Mucosa of descending colon (tissue), 3 donors: ENCODE measurements at places on chromosomes 7 and 10.

DNA sequence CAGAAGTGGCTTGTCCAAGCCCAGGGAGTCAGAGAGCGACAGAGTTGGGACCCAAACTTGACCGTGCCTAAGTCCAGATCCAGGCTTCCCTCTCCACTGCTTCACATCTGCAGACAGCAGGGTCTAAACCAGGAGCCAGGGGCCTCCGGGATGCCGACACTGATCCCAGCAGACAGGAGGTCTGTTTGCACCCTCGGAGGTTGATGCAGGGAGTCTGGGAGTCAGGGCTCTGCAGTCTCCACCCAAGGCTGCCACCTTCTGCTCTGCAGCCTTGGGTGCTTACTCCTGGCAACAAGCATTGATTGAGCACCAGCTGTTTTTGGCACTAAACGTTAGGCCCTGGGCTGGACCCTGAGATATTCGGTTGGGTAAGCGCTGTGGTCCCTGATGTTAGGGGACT is 21.0 kb downstream of the ELFN1 start:
- no peak for DNase-seq

- DNase-seq = peak; percentile 28
These were observed 37.0 kb downstream of the ADAP1 start for GRCh38 chr7:917255-918117.

- DNase-seq = no peak
These were observed 75.4 kb downstream of the ADARB2 start for GRCh38 chr10:1661859-1662437.

DNA sequence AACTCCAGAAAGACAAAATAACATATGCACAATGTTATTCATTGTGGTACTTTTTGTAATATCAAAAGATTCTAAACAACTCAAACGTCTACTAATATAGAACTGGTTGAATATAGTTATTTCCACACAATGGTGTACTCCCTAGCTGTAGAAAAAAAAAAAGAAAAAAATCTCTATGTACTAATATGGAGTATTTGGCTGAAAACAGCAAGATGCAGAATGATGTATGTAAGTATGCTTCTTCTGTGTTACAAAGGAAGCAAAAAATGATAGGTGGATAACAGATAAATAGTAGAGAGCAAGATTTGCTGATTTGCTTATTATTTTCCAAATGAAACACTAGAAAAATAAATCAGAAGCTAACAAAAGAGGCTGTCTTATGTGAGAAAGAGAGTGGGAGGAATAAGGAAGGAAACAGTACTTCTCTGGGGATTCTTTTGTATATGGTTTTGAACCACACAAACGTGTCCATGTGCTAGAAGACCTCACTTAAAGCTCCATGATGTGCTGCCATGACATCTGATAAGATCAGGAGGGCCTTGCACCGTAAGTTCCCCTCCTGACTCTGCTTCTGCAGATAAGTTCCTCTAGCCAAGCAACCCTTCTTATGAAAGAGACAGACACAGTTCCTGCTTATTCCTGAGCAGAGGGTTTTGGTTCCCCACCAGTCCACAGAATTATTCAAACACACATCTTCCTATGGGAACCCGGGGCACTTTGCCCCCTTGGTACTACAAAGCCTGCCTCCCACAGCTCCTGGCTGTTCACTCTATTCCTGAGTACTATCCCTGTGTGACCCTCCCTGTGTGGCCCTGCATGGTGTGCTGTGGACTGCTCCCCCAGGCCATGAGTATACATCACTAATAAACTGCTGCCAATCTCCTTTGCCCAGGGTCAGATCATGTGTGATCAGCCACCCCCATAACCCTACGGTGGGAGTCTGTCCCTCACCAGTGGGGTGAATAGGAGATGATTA is 159.1 kb downstream of the CCDC71L start:
- DNase-seq = no peak

GRCh38 chr10:27368706-27369105 is 128.1 kb upstream of the ACBD5 start:
- no peak for DNase-seq

DNA sequence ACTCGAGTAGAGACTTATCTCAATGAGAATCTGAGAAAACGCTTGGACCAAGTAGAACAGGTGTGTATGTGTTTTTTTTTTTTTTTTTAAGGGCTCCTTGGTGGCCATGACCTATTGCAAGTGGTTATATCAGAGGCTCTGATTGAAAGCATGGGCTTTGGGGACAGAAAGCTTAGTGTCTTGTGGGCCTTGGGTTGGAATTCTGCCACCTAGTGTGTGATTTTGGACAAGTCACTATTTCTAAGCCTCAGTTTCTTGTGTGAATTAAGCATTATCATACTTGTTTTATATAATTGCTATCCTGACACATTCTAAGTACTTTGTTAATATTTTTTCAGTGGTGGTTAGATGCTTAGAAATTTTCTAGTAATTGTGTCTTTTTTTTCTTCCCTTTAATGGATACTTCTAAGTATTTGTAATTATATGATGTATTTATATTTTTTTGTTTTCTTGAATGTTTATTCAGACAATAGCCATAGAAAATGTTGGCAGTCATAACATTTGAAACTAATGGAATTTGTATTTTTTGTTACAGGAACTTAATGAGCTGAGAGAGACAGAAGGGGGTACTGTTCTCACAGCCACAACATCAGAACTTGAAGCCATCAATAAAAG is 33.1 kb downstream of the SMC3 start:
- no peak for DNase-seq

DNA sequence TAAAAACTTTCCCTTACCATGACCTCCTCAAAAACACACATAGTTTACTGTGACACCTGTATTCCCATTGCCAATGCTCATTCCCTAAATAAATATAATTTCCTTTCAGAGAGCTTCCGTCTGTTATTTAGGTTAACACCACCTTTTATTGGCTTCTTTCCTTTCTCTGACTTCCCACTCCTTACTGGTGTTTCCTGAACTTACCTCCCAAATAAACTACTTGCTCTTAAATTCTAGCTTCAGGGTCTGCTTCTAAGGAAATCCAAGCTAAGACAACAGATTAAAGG is 67.4 kb upstream of the ZNF746 start:
- DNase-seq = no peak

- DNase-seq = no peak
These were observed 42.7 kb downstream of the CAMK2B start for GRCh38 chr7:44282601-44283171.

- no peak for DNase-seq
These were observed 76.4 kb downstream of the OAT start for GRCh38 chr10:124342136-124342820.

DNA sequence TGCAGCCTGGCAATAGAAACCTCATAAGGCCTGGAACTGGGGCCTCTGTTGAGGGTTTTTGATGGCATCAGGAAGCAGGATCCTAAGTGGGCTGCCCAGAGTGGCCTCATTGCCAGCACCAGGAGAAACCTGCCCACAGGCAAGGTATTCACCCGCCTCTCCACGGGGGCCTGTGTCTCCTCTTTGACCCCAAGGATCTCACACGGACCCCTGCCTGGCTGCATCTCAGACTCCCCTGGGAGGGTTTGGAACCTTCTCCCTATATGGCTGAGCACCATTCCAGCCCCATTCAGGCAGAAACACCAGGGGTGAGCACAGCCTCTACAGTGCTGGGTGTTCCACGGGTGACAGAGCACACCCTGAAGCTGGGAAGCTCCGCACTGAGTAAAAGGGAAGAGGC is 14.6 kb upstream of the C10orf71 start:
- DNase-seq = no peak

DNA sequence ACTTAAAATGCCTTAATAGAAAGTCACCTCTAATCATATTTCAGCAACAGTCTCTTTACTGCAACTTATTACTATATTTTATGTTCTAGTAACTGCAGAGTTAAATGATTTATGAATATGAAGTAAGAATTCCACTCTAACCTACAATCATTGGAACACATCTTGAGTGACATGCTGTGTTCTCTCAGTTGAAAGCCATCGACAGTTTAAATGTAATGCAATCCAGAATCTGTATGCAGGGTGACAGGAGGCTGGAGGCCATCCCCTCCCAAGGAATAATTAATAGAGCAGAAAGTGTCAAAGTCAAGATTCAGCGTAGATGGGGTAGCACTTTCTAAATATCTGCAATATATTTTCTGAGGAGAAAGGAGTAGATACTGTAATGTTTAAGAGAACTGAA is 590.3 kb upstream of the SORCS1 start:
- DNase-seq = no peak

DNA sequence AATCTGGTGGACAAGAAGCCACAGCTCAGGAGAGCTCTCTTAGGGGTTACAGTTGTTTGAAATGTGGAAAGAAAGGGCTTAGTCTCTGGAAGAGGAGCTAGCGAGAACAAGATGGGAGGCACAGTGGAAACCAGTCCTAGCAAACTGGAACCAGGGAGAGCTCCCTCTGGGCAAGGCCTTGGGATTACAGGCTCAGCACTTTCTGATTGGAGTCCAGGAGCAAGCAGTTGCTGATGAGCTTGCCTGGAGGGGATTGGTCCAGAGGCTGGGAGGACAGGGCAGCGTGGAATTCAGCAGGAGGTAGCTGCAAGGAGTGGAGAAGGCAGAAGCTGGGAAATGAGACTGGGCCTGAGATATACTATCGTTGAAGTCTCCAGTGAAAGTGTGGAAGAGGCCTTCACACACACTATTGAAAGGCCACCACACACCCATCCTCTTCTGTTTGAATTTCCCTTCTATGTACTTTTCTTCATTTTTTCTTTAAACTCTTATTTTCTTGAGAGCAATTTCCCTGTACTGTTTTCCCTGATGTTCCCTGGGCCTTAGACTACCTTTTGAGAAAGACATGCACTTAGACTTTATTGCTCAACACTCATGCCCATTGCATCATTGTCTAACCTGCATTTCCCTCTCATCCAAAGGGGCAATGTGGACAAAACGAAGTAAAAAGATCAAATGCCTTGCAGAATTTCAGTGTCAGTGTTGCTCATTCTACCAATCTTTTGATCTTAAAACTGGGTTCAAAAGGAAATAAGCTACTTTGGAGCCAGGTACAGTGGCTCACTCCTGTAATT is 57.8 kb upstream of the LANCL2 start:
- no peak for DNase-seq

DNA sequence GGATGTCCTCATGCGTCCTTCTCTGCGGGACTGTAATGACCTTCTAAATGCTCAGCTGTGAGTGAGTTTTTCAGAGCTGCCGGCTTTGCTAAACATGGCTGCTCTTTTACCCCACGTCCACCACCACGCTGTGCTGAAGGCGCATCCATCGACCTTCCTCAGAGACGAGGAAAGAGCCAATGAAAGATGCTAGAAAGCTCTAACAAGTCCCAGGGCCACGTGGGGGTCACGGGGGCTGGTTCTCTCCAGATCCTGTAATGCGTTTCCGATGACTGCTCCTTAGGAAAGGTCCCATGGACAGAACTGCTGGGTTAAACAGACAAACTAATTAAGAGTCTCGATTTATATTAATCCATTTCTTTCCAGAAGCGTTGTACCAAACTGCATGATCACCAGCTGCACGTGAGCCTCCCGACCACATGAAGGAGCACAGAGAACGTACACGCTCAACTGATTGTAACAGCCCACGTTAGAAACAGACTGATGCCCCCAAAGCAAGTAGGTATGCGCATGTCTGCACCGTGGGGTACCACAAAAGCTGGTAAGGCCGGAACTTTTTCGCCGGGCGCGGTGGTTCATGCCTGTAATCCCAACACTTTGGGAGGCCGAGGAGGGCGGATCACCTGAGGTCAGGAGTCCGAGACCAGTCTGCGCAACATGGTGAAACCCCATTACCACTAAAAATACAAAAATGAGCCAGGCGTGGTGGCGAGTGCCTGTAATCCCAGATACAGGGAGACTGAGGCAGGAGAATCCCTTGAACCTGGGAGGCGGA is 109.6 kb downstream of the TCERG1L start:
- DNase-seq = no peak

DNA sequence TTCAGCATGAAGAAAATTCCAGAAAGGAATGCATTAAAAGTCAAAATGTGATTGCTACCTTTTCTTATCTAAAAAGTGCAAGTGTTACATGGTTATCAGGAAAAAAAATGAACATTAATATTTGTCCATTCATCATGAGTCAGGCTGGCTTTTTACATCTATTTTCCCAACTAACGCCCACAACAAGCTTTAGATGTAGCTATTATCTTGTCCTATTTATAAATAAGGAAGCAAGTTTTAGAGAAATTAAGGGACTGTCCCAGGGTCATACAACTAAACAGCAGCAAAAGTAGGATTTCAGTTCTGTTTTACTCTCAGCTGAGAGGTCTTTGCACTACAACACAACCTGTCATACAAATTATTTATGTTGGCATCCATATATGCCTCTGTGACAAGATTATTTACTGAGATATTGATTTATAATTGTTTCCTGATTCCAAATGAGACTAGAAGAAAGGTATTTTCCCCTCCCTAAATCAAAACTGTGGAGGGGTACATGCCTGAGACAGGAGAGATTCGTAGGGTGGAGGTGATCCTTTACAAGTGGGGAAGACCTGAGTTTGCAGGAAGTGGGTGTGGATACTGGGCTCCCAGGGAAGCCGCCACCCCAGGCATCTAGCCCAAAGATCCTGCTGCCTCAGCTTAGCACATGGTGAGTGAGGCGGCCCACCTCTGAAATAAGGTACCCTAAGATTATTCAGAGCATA is 57.2 kb upstream of the ARID5B start:
- DNase-seq = no peak

- no peak for DNase-seq
These were observed 298.6 kb downstream of the PRPF18 start for GRCh38 chr10:13885238-13885990.

DNA sequence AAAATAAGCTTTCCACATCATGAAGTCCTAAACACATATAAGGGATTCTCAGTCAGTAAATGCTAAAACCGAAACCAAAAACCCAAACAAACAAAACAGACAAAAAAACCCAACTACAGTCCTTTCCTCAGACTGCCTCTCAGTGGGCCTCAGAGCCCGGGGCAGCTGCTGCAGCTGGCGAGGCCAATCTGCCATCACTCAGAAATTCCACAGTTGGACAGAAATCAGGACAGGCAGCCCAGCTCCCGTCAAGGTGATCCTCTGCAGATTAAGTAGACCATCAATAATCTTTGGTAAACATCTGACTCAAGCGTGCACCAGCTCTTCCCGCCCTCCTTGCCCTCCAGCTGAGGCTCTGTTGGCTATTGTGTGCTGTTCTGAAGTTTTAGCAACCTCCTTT is 142.2 kb downstream of the ATXN7L1 start:
- no peak for DNase-seq

GRCh38 chr10:126137562-126138221 is 241.3 kb downstream of the FANK1 start:
- DNase-seq = no peak

DNA sequence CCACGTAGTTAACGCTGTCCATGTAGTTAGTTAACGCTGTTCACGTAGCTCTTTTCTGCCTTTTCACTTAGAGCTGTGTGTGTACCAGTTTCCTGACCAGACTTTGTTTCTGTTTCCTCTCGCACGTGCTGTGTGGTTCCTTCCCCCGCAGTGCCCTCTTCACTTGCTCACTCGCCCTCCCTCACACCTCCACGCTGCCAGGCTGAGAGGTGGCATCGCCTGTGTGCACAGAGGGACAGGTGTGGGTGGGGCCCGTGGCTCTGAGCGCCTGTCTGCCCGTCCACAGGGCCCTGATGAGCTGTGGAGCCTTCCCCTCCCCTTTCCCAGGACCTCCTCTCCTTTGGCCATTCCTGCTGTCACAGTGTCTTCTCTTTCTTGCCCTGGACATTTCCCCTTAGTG is 30.6 kb downstream of the WDR37 start:
- no peak for DNase-seq
